HS-5 (cell line): ENCODE measurements at places on chromosomes 13 and 19.

- DNase-seq = no peak
These were observed 779.5 kb downstream of the GPC5 start for GRCh38 chr13:92177966-92178365.

- DNase-seq = no peak
These were observed 88.9 kb downstream of the TSHZ3 start for GRCh38 chr19:31260171-31260933.

DNA sequence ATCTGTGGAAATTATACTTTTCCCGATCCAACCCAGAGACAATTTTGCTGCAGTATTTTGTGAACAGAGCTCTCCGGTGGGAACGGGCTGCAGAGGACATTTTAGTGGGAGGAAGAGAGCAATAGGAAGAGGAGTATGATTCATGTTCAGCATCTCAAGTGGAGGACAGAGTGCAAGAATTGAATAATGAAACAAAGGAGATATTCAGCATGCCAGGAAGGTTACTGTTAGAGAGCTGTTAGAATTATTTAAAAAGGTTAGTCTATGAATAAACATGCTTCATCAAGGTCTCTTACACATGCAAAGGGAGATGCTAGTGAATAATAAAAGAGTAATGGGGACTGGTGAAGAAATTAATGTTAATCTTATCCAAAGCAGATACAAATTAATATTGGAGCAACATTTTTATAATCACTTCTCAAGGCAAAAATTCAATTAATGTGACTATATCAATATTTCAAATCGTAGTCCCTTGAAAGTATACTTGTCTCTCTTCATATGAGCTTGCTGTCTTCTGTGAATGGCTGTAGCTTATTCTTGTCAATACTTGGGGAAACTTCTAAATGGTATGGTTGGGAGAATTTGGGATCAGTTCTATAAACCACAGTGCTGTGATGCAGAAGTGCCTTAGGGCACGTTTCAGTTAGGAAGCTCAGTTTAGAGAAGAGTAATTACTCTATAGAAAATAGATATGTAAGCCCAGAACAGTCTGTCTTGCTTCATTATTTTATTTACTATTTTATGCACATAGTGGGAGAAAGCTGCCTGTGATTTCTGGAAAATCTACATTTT lies 1165.8 kb downstream of the OLFM4 start:
- DNase-seq = no peak

GRCh38 chr13:45367358-45367757 lies 26.4 kb upstream of the TPT1 start:
- DNase-seq = peak; percentile 69

GRCh38 chr19:53553156-53553555 lies 15.2 kb downstream of the ZNF331 start:
- DNase-seq = no peak

GRCh38 chr19:13417054-13417453 lies 89.2 kb downstream of the CACNA1A start:
- no peak for DNase-seq

GRCh38 chr19:3411636-3412035 lies 45.3 kb downstream of the NFIC start:
- no peak for DNase-seq

DNA sequence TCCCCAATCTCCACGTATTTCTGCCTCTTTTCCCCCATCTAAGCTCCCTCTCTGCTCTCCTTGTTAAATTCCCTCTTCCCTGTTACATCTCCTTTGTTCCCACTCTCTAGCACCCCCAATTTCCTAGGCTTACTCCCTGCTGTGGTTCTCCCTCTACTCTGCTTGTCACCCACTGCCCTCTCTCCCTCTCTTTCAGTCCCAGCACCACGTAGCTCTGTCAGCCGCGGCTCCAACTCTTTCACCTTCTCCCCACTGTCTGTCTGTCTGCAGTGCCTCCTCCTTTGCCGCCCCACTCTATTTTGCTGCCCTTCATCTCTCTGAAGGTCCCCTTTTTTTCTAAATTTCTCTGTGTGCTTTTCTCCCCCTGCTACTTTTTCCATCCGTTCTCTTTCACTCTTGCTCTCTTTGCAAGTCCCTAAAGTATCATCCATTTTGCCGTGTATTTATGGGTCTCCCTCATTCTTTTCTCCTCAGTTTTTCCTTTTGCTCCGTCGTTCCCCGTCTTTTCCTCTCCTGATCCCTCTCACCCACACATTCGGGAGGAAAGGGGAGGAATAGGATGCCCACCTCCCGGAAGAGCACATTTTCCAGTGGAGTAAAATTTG lies 937 bp downstream of the ZNF841 start:
- DNase-seq = no peak

DNA sequence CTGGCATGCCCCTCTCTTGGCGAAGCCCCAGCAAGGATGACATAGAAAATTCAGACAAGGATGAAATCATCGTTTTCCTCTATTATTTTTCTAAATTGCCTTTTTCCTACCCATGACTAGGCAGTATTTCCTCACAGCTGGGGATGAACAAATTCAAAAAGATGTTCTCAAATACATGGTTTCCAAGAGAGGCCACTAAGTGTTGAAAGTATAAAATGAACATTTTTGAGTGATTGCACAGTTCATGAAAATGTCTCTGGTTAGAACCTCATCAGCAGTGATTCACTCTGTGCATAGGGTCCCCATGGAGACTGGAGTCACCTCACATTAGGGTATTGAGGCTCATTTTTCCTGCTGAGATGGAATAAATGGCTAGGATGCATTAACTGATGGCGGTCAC lies 373.7 kb downstream of the DNAJC15 start:
- no peak for DNase-seq

- DNase-seq = no peak
These were observed 42.3 kb downstream of the POLR1D start for GRCh38 chr13:27663947-27664346.

- no peak for DNase-seq
These were observed 885 bp downstream of the MLNR start for GRCh38 chr13:49220856-49221589.

DNA sequence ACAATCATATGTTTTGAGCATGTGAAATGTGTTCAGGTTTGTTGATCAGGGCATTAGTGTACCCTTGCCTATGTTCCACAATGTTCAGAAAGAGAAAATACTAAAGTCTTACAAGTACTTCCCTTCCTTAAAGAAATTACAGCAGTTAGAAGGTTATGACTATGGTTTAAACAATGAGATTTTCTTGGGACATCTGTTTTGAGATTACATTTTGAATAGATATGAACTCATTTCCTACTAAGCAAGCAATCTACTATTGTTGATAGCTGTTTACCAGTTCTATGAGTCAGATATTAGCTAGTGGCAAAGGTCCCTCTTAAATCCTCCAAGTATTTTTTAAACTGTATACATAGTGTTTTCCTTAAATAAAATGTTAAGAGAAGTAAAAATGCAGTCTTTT lies 241.3 kb downstream of the DACH1 start:
- peak; percentile 43 for DNase-seq

DNA sequence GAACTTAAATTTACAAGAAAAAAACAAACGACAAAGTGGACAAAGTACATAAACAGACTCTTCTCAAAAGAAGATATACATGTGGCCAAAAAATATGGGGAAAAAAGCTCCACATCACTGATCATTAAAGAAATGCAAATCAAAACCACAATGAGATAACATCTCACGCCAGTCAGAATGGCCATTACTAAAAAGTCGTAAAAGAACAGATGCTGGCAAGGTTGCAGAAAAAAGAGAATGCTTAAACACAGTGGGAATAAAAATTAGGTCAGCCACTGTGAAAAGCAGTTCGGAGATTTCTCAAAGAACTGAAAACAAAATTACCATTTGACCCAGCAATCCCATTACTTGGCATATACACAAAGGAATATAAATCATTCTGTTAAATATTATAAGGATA lies 132.7 kb downstream of the UGGT2 start:
- no peak for DNase-seq

GRCh38 chr19:8360196-8360595 lies 3.8 kb upstream of the ANGPTL4 start:
- no peak for DNase-seq

DNA sequence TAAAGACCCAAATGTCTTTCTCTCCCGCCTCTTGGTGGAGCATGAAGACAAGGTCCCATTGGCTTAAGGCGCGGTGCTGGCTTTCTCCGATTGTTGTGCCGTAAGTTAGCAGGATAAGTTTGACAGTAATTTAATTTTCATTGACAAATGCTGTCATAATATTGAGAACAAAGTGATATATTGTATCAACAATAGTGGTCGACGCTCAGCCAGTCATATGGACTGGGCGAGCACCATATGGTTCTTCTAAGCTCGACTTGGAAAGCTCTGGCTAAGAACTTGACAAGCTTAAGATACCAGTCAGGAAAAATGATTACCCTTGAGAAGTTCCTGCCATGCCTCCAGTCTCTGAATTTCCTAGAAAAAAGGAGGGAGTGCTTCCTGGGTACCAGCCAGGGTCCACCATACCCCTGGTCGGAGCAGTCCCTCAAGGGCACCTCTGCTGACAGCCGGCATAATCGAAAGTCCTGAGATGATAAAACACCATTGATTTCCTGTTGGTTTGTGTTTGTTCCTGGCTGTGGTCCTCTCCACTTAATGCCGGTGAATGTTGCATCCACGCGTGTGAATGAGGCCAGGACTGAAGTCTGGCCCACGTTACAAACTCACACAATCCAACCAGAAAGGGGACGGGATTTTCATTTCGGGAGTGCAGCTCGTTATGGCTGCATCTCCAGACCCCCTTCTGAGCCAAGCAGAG lies 262.1 kb downstream of the ZNF536 start:
- DNase-seq = no peak

DNA sequence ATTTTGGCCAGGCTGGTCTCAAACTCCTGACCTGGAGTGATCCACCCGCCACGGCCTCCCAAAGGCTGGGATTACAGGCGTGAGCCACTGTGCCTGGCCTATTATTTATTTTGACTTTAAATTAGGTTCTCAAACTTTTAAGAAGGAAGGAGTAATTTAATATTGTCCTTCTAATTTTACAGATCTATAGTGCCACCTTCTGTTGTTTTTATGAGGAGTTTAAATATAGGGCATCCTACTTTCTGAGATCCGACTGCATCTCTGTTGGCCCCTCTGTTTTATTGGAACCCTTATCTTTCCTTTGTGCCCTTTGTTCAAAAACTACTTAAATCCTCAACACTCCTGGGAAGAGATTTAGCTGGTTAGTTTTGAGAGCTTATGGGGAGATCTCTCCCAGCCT lies 25.4 kb upstream of the ZMYM5 start:
- DNase-seq = no peak

DNA sequence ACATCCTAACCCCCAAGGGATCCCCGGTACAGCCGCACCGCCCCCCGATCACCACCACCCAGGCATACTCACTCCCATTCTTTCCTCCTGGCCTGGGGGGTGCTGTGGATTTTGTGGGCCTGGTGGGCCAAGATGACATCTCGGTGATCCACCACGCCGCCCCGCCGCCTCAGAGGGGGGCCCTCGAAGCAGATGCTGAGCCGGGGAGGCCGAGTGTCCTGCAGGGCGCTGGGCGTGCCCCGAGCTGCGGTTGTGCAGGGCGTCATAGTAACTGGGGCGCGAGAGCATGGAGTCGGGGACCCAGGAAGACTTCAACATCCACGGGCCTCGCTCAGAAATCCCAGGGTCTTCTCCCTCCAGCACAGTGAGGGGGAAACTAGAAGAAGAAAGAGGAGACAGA lies 93.4 kb upstream of the CACNA1A start:
- no peak for DNase-seq

DNA sequence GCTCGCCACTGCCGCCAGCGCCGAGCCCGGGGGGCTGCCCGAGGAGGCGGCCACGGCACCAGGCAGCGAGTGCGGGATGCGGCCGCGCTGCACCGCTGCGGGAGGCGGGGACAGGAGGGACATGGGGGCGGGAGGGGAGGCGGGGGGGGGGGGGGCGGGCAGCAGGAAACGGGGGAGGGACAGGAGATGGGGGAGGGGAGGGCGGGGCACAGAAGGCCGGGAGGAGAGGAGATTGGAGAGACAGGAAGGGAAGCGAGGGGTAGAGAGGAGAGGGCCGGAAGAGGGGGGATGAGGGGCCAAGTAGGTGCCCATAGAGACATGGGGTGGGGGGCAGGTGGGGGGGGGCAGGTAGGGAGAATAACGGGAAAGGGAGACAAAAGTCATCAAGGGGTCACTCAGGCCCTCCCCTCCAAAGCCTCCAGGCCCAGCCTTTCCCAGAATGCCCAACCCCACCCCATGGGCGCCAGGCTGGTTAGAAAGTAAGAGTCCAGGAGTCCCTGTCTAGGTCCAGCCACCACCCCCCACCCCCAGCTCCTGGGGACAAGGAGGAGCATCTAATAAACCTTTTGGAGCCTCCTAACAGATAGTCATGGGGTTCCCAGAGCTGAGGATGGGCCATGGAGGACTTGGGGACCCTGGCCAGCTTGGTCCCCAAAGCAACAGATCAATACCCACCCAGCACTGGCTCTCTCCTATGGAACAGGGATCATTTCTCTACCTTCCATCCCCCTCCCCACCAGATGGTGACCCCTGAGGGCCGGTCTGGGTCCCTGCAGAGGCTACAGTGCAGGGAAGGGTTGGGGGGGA lies 9.5 kb downstream of the NR2F6 start:
- DNase-seq = no peak

DNA sequence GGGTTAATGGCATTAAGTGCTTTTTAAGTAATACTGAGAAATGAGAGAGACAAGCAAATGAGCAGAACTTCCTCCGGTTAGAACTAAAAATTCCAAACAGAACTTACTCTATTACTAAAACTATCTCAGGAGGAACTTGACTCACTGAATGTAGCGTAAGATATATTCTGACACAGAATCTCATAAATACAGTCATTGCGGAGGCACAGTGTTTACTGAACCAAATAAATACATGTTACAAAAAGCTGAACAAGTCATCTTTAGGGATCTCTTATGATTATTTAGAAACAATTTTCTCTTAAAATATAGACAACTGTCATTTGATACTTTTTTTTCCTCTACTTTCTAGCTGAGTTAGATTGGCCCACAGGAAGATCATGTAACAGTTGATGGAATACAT lies 283.1 kb downstream of the KLF12 start:
- DNase-seq = no peak

GRCh38 chr19:1471515-1472160 lies 7.4 kb downstream of the C19orf25 start:
- DNase-seq = no peak

DNA sequence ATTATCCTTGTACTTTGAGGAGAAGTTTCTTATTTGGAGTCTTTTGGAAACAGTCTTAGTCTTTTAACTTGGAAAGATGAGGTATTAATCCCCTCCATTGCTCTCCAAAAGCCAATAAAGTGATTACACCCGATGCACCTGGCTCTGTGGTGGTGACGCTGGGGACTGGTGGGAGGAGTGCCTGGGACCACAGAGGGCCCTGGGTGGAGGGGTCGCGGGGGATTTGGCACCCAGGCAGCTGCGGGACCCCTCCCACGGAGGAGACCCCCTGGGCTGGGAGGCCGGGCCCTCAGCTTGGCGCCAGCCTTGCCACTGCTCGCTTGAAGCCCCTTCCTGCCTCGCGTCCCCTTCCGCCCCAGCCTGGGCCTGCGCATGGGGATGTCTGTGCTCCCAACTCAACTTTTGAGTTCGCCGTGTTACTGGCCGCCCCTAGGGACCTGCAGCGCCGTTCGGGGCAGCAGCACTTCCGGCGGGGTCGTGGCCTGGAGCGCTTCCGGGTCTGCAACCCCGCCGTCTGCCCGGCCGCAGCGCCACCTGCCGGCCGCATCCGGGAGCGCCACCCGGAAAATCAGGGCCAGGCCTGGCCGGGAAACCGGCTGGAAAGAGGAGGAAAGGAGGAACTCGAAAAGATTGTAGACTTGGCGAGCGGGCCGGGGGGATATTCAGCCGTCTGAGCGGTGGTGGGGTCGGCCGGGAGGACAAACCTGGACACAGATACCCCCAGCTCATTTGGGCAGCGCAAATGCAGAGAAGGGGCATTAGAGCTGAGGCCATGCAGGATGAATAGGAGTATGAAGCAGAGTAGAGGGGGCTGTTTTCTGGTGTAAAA lies 8.4 kb downstream of the PEAK3 start:
- no peak for DNase-seq
